ENCODE measurements at places on chromosomes 2 and 18. TPM values are rescaled to one million over a fixed set of nuclear protein-coding genes. Genes with fewer than 3 reads are reported as not detected.

Gene RESP18
- not detected for total RNA-seq

Gene SPC25
- 25.2 TPM for total RNA-seq

Gene EPHA4
- total RNA-seq: 78.3 TPM

Gene MC5R
- total RNA-seq: not detected

Gene LAMA3
- 9.4 TPM for total RNA-seq

Gene SPHKAP
- total RNA-seq: not detected

Gene TSPYL6
- not detected for total RNA-seq

Gene MOGAT1
- 0.45 TPM for total RNA-seq

DNA sequence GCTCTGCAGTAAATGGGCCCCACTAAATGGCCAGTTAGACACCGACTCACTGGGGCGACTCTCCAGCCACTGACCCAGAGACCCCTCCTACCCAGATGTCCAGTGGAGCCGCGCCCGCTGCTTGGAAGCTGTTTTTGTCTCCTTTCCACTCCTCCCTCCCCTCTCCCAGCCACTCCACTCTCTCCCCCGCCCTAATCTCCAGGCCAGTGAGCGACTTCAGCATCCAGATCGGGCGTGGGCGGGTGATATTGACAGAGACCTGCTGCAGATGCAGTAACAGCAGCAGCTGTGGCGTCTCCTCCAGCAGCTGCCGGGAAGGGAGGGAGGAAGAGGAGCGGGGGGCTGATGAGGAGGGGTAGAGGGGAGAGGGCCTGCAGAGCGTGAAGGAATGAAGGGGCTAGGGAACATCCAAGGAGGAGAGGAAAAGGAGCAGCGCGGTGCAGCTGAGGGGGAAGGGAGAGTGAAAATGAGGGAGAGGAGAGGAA is at the start of gene SCN7A:
Gene SCN7A (minus strand): TSS at position 110 of the 485 bp plus-strand sequence. CDS start 16,553 bp downstream, outside the sequence.
- peak within 1 kb of the TSS; percentile 83 for H3K4me3 ChIP-seq
- DNase-seq: peak; percentile 72
- H3K36me3 ChIP-seq: no peaks in the 10 kb centered on the region

GRCh38 chr2:23713351-23713750 is 213.6 kb downstream of the ATAD2B start:
- H3K4me3 ChIP-seq: no peak overlapping the region
- H3K4me1 ChIP-seq: peaks cover 21% of the 10 kb centered on the region
- H3K27ac ChIP-seq: peak overlapping the region; percentile 77
- H3K27me3 ChIP-seq: no peaks in the 10 kb centered on the region
- H3K36me3 ChIP-seq: peaks cover 16% of the 10 kb centered on the region

- no peak overlapping the region for H3K27ac ChIP-seq
- H3K27me3 ChIP-seq: peaks cover 8% of the 10 kb centered on the region
- no peak for DNase-seq
- no peak overlapping the region for H3K4me3 ChIP-seq
- H3K36me3 ChIP-seq: no peaks in the 10 kb centered on the region
- no peaks in the 10 kb centered on the region for H3K4me1 ChIP-seq
Measured at GRCh38 chr18:13522256-13522655, 204.1 kb downstream of the FAM210A start.

- H3K36me3 ChIP-seq: no peaks in the 10 kb centered on the region
- H3K4me1 ChIP-seq: no peaks in the 10 kb centered on the region
- DNase-seq: no peak
- H3K4me3 ChIP-seq: no peak overlapping the region
- no peak overlapping the region for H3K27ac ChIP-seq
Measured at GRCh38 chr2:60853531-60853930, 27.8 kb upstream of the REL start.

GRCh38 chr2:98508709-98509066 is 64.0 kb downstream of the INPP4A start:
- no peak overlapping the region for H3K4me3 ChIP-seq
- H3K27ac ChIP-seq: no peak overlapping the region
- H3K4me1 ChIP-seq: peaks cover 33% of the 10 kb centered on the region
- H3K36me3 ChIP-seq: peaks cover 7% of the 10 kb centered on the region
- no peaks in the 10 kb centered on the region for H3K27me3 ChIP-seq

GRCh38 chr2:47601568-47601967 is 181.4 kb upstream of the MSH6 start:
- DNase-seq: no peak
- H3K27ac ChIP-seq: no peak overlapping the region
- H3K4me1 ChIP-seq: no peaks in the 10 kb centered on the region
- H3K27me3 ChIP-seq: peaks cover 8% of the 10 kb centered on the region

DNA sequence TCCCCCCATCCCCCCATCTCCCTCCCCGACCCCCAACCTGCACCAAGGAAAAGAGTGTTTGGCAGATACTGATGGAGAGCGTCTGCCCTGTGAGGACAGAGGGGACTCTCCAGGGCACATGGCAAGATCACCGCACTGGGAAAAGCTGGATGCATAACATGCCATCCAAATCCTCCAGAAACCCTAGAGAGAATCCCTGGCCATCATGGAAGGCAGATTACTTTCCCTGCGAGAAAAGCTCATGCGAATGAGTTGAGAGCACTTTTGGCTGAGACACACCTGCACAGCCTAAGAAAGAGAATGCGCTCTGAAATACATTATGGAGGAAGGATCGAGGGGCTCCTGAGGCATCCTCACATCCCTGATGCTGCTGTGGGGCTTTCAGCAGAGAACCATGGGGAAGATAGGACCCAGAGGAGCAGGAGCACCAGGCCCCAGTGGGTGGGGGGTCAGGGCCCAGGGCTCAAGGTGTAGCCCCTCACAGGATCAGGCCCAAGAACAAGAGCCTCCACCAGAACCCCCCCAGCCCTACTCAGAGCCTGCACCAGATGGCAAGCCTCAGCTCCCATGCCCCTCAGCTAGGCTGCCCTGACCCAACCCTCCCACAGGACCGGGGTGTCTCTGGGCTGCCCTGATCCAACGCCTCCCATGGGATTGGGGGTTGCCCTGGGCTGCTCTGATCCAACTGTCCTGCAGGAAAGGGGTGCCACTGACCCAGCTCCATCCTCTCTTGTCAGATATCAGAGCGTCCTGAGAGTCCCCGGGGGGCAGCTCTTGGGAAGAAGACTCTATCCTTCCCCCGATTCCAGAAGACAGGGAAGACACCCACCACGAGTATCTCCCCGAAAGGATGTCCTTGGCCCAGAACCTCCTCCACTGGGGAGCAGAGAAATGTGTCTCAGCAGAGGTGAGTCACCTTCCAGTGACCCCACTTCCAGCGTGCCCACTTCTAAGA is 153.4 kb downstream of the NDUFA10 start:
- DNase-seq: peak; percentile 64
- no peaks in the 10 kb centered on the region for H3K36me3 ChIP-seq

DNA sequence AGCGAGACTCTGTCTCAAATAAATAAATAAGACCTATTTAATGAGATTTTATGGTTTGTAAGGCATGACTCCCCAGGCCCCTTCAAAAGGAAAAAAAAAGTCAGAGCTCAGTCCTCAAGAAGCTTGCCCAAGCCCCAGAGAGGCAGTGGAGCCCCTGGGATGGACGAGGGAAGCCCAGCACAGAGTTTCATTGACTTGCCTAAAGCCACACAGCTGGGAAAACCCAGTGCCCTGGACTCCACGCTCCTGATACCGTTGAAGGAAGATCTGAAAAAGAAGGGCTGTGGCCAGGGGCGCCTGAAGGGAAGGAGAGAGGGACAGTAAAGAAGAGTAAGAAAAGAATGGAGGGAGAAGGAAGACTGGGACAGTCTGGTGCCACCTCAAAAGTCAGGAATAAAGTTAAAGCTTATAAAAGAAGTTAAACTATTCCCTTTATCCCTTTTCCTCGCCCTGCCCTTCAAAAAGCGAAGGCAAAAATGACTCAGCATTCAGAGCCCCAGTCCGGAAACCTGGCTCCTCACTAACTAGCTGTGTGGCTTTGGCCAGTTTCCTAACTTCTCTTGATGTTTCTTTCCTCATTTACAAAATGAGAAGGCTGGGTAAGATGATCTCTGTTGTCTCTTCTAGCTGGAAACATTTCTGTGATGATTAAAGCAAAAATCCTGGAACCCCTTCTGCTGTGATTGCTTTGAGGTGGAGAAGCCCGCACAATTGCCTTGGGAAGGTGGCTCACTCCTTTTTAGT is 46.7 kb downstream of the LYPD1 start:
- no peak overlapping the region for H3K27ac ChIP-seq
- H3K36me3 ChIP-seq: no peaks in the 10 kb centered on the region
- H3K4me1 ChIP-seq: no peaks in the 10 kb centered on the region
- H3K4me3 ChIP-seq: no peak overlapping the region

- H3K27me3 ChIP-seq: no peaks in the 10 kb centered on the region
- no peak overlapping the region for H3K4me3 ChIP-seq
- no peak for DNase-seq
- no peaks in the 10 kb centered on the region for H3K4me1 ChIP-seq
Measured at GRCh38 chr2:139867601-139868226, 1087.5 kb upstream of the NXPH2 start.

DNA sequence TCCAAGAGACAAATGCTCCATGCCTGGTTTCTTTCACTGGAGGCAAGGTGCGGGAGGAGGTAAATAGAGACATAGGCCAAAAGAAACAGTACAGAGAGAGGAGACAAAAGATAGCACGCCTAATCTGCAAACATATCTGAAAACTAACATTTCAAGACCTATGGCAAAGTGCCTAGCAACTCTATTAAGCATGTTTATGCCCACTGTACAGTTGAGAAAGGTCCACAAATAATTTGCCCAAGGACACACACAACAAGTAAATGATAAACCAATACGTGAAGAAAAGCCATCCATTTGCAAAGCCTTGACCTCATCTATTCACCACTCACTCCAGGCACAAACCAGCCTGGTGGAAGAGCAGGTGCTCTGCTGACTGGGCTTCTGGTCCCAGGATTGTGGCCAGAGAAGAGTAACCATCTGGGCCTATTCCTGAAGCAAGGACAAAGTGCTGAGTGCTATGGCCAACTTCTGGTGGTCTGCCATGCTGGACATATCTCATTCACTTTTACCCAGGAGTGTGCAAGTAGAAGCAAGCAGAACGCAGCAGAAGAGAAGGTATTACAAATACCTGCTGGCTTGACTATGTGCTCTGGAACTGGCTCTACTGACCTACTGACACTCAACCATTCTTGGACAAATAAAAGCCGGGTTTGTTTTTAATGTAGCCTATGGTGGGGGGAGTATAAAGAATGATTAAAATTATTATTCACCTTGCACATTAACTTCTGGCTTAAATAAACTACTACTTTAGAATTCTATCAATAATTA is 25.3 kb downstream of the TMEM131 start:
- H3K27ac ChIP-seq: no peak overlapping the region
- H3K36me3 ChIP-seq: peaks cover 27% of the 10 kb centered on the region
- peaks cover 36% of the 10 kb centered on the region for H3K4me1 ChIP-seq
- no peaks in the 10 kb centered on the region for H3K27me3 ChIP-seq

DNA sequence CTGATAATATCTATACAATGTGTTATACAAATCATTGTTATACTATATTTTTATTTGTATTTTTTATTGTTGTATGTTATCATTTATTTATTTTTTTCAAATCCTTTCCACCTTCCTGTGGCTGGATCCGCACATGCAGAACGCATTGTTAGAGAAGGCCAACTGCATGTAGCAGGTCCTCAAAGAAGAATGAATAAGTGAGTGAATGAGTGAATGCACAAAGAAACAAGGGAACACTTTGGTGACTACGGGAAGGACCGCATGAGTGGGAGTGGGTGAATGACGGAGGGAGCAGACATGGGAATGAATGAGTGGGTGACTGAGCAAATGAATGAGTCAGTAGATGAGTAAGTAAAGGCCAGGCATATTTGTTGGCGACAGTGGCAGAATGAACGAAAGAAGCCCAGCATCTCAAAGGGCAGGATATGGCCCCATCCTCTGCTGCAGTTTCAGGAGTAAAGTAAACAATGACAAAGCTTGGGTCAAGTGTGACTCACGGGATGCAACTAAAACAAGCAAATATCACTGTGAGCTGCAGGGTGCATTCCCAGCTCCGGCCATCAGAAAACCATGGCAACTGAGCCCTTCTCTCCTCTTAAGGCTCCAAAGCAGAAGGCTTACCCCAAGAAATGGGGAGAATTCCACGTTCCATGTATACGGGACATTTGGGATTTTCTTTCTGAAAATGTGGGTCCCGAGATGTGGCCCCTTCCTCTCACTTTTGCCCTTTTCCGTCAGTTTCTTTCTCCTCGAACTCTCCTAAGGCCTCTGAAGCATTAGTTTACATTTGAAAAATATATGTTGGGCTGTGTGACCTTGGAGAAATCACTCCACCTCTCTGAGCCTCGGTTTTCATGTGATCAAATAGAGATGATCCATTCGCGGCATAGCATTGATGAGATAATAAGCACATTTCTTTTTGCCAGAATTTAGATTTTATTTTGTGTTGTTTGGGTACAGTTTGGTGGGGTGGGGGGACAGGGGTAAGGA is 24.5 kb downstream of the KCNF1 start:
- peak overlapping the region; percentile 60 for H3K27ac ChIP-seq
- no peak for DNase-seq
- H3K27me3 ChIP-seq: peaks cover 12% of the 10 kb centered on the region
- H3K4me1 ChIP-seq: peaks cover 19% of the 10 kb centered on the region
- no peak overlapping the region for H3K4me3 ChIP-seq

DNA sequence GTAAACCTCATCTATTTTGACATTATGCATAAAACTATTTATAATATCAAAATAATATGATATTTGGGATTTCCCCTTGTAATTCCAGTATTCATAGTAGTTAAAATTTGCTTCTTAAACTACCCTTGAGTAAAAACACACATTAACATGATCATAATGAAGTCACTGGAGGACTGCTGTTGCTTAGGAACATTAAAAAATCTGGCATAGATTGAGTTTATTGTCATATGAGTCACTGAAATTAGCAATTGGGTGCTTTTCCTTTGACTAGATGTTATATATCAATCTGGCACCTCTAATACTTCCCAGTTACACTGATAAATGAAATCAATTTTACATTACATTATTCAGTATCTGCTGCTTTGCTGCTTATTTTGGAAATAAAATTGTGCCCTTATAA is 57.0 kb upstream of the ZC3H15 start:
- no peaks in the 10 kb centered on the region for H3K36me3 ChIP-seq
- H3K27ac ChIP-seq: no peak overlapping the region
- H3K4me3 ChIP-seq: no peak overlapping the region
- DNase-seq: no peak

- H3K4me1 ChIP-seq: peaks cover 32% of the 10 kb centered on the region
- no peaks in the 10 kb centered on the region for H3K27me3 ChIP-seq
- H3K36me3 ChIP-seq: peaks cover 33% of the 10 kb centered on the region
- no peak overlapping the region for H3K4me3 ChIP-seq
- DNase-seq: no peak
- no peak overlapping the region for H3K27ac ChIP-seq
Measured at GRCh38 chr2:69163109-69163508, 150.1 kb downstream of the ANTXR1 start.

GRCh38 chr2:84257831-84258230 is 201.2 kb downstream of the SUCLG1 start:
- no peak for DNase-seq
- H3K27me3 ChIP-seq: peaks cover 2% of the 10 kb centered on the region
- peaks cover 4% of the 10 kb centered on the region for H3K36me3 ChIP-seq
- H3K4me3 ChIP-seq: no peak overlapping the region
- no peak overlapping the region for H3K27ac ChIP-seq

Data from type B pancreatic cell (in vitro differentiated cells).